CD4-positive, CD25-positive, alpha-beta regulatory T cell (primary cell): ENCODE measurements at places on chromosomes 3 and 15.

DNA sequence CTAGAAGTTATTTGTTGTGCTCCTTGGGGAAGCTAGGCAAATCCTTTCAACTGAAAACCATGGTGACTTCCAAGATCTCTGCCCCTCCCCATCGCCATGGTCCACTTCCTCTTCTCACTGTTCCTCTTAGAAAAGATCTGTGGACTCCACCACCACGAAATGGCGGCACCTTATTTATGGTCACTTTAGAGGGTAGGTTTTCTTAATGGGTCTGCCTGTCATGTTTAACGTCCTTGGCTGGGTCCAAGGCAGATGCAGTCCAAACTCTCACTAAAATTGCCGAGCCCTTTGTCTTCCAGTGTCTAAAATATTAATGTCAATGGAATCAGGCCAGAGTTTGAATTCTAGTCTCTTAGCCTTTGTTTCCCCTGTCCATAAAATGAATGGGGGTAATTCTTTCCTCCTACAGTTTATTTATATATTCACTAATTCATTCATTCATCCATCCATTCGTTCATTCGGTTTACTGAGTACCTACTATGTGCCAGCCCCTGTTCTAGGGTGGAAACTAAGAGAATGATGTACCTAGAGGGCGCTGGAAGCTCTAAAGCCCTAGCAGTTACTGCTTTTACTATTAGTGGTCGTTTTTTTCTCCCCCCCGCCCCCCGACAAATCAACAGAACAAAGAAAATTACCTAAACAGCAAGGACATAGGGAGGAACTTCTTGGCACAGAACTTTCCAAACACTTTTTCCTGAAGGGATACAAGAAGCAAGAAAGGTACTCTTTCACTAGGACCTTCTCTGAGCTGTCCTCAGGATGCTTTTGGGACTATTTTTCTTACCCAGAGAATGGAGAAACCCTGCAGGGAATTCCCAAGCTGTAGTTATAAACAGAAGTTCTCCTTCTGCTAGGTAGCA is 657 bp downstream of the PATL2 start:
- DNase-seq = peak; percentile 55

DNA sequence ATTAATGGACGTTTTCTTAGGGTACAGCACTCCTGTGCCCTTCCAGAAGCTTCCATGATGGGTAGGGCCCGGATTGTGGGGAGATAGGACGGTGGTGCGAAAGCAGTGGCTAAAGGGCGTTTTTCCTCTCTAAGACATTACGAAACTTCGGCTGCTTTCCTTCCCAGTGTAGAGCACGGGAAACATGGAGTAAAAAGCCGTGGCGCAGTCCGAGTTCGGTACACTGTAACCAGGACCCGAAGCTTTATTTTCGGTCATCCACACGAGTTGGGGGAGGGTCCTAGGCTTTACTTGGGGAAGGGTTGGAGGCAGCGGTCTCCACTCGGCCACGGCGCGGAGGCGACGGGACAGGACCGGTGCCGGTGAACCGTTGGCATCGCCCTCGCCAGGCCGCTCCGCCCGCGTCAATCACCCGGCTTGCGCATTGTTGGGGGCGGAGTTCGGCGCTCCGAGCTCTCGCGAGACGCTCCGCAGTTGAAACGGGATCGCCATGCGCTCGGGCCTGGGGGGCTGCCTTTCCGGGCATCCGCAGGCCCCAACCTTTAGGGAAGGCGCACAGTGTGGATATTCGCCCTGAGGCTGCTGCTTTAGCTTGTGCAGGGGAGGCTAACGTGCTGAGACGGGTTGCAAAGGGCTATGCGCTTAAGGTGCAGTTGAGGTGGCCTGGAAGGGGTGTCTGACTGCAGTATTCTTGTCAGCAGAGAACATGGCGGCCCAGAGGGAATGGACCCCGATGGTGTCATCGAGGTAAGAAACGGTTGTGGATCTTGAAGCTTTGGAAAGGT is 546 bp downstream of the EIF4A2 start:
- DNase-seq = peak; percentile 90

DNA sequence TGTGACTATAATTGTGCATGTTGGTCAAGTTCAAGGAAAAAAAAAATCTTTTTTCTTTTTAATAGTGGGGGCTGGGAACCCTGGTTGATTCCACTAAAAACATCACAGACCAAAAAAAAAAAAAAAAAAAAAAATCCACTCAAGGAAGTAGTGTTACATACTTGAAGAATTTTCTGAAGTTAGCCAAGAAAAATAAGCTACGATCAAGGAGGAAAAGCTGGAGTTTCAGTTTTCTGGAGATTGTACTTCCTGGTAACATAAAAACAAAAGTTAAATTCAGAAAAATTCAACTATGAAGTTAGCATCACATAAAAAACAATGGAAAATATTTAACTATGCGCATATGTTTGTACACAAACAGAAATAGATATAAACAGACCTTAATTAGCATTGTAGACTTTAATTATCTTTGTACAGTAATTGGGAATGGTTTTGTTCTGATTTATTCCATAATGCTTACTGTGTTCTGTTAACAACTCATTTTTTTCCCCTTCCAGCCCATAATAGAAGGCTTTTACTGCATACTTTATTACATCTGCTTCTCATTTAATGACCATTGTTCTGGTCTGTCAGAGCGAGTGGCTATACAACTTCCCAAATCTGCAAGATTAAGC is 194.3 kb downstream of the RORA start:
- no peak for DNase-seq

DNA sequence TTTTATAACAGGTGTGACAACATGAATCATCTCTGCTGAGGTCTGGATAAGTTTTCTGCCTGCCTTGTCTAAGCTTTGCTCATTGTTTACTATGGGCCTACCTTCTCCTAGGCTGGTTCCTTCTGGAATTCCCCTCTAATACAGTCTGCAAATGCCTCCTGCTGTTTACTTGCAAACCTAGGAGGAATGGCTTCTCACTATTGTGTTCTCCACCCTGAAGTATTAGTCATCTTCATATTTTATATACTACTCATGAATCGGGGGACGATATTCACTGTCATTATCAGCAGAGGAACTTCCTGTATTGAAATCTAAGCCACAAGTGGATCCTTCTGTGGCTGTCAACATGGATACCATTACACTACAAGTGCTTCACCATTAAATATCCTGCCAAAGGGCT is 154.8 kb downstream of the PLCL2 start:
- DNase-seq = no peak

DNA sequence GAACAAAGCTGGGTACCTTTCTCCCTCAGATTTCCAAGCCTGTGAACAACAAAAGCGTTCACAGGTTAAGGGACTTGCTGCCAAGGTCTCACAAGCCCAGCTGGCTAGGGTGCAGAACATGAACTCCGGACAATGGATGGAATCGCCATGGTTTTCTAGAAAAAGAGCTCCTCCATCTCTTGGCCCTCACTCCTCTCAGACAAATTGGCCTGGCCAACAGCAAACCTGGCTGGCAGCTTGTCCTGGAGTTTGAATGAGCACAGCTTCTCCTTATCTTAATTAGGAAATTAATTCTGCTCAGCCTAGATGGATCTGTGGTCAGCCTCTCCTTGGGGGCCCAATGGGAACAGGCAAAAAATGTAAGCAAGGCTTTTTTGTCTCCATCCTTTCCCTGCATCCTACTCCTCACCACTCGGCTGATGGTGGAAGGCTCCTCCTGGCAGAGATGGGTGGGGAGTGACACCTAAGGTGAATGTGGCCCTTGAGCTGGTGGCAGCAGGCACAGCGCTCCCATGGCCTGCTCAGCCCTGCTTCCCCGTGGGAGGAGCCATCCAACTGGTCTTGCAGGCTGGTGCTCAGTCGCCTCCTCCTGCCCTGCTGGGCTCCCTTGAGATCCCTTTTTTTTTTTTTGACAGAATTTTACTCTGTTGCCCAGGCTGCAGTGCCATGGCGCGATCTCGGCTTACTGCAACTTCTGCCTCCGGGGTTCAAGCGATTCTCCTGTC is 5.8 kb downstream of the KLHL25 start:
- no peak for DNase-seq

DNA sequence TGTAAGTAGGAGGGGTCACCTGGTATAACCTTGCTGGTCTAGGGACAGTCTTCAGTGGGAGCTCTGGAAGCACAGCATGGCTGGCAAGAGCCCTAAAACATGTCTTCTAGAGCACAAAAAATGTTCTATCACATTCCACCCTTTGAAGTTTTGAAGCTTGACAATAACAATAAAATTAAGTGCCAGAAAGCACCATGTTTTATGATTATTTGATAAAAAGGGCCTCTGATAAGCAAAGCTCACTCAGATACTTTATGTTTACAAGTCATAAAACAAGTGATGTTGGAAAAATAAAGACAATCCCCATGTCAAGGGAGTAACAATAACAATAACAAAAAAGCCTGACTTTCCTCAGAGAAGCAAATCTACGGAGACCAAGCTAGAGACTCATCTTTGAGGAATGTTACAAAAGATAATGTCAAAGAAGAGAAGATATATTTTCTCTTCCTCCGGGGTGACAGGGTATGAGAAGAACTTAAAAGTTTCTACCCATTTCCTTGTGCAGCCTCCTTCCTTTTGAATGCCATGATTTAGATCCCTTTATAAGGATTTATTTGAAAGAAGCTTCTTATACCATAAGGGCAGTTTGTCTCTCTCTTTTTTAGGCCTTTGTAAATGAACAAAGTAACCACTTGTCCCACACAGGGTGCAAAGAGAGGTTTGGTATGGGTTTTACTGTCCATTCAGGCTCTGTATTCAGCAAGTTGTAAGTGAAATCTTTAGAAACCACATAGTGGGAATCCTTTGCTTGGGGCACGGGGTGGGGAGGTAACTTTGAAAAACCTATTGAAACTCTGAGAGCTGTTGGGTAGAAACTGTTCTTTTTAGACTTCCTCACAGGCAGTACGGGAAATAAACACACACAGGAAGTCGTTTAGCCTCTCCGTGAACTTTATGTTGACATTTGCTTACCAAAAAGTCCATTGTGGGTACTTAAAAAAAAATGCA is 109.6 kb upstream of the RBMS3 start:
- no peak for DNase-seq

- no peak for DNase-seq
Measured at GRCh38 chr3:133439563-133439962, 39.7 kb downstream of the BFSP2 start.

- no peak for DNase-seq
Measured at GRCh38 chr15:70194266-70194665, 96.5 kb upstream of the TLE3 start.

- no peak for DNase-seq
Measured at GRCh38 chr3:152105446-152105845, 163.3 kb upstream of the MBNL1 start.

GRCh38 chr15:36596915-36597314 is 17.5 kb downstream of the CDIN1 start:
- no peak for DNase-seq

- DNase-seq = peak; percentile 33
Measured at GRCh38 chr3:52820736-52821135, 9.7 kb downstream of the ITIH4 start.

GRCh38 chr15:68387381-68388143 is 44.4 kb downstream of the ITGA11 start:
- DNase-seq = no peak

DNA sequence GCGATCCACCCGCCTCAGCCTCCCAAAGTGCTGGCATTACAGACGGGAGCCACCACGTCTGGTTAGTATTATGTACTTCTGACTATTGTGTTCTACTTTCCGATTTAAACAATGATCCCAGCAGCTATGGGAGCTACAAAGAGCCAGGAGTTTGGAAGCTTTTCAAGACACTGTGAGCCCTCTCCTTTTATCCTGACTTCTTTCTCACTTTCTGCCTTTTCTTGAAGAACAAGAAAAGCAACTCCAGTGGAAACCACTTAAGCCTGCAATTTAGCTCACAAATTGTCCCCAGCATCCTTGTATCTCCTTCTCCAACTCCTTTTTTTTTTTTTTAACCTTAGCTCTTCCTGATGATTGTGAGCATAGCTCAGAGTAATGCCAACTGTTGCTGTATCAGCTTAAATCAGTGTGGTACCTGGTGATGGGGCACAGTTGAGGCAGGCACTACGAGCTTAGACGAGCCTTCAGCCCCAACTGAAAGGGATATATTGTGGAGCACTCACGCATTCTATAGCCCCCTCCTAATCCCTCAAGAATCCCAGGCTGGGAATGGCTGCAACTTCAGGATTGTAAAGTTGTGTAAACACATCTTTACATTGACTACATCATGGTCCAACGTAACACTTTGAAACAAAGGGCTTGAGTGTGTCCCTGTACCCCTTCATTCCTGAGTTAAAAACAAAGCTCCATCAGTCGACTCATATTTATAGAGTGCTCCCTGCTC is 677.0 kb downstream of the FHIT start:
- DNase-seq = no peak

- no peak for DNase-seq
Measured at GRCh38 chr3:103629391-103629790, 1194.6 kb downstream of the ZPLD1 start.

- no peak for DNase-seq
Measured at GRCh38 chr3:46271209-46271745, 29.0 kb downstream of the CCR3 start.

DNA sequence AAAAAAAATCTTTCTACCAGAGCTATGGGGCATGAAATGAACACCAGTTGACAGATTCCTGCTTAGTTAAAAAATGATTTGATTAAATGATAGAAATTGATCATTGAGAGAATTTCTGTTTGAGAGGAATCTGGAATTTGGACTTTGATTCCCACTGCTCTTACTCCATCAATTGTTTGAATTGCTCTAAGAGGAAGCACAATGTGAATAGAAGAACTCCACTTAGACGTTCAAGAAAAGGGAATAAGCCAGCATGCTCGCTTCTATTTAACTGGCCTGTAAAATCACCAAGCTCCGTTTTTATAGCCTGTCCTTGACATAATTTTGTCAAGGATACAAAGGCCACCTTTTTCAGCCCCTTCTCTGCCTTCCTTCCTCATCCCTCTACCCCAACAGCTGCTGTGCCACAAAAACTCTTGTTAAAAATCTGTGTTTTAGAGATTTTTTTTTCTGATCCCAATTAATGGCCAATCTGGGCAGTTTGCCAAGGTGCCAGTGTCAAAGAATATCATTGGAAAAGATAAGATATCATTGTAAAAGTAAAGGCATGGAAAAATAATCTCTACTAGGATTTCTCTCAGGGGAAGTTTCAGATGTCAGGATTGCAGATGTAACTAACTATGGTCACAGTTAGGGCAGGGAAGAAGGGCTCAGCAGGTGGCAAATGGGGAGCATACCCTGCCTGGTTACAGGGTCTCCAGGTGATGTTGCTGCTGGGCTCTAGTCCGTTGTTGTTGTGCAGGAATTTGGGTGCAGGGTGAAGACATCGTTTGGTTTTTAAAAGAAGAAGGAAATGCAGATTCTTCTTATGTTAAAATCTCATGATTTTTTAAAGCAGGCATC is 301.8 kb upstream of the PDZRN3 start:
- DNase-seq = no peak

GRCh38 chr15:65212097-65212496 is 824 bp upstream of the CILP start:
- DNase-seq = no peak

DNA sequence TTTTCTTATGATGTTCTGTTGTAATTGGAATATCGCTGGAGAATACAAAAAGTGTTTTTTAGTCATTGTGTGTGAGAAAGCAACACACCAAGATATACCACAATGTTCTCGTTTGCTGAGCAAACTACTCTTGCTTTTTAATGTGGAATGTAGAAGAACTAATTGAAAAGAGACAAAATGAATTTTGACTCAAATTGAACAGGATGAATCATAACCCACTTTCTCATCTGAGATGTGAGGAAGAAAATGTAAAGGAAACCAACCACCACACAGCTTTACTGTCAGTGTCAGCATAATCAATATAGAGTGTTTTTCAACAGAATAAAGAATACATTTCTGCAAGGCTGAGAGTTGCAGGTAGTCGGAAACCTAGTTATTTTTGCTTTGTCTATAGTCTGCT is 448.8 kb upstream of the TPRG1 start:
- DNase-seq = no peak
